Dorsolateral prefrontal cortex (tissue), 122 donors: ENCODE measurements at places on chromosomes 7 and 10. TPM values are rescaled to one million over a fixed set of nuclear protein-coding genes. Genes with fewer than 3 reads are reported as not detected.

The EPO gene
- total RNA-seq: 0.35 TPM

The APBB1IP gene
- 8.3 TPM for total RNA-seq

The SH2D4B gene
- 0.15 TPM for total RNA-seq

The FOXI2 gene
- total RNA-seq: not detected

The OGDHL gene
- 98.9 TPM for total RNA-seq

The BLNK gene
- total RNA-seq: 14.3 TPM
